Esophagus mucosa (tissue), 1 donor: ENCODE measurements at places on chromosomes 5 and 9. TPM values are rescaled to one million over a fixed set of nuclear protein-coding genes. Genes with fewer than 3 reads are reported as not detected.

DNA sequence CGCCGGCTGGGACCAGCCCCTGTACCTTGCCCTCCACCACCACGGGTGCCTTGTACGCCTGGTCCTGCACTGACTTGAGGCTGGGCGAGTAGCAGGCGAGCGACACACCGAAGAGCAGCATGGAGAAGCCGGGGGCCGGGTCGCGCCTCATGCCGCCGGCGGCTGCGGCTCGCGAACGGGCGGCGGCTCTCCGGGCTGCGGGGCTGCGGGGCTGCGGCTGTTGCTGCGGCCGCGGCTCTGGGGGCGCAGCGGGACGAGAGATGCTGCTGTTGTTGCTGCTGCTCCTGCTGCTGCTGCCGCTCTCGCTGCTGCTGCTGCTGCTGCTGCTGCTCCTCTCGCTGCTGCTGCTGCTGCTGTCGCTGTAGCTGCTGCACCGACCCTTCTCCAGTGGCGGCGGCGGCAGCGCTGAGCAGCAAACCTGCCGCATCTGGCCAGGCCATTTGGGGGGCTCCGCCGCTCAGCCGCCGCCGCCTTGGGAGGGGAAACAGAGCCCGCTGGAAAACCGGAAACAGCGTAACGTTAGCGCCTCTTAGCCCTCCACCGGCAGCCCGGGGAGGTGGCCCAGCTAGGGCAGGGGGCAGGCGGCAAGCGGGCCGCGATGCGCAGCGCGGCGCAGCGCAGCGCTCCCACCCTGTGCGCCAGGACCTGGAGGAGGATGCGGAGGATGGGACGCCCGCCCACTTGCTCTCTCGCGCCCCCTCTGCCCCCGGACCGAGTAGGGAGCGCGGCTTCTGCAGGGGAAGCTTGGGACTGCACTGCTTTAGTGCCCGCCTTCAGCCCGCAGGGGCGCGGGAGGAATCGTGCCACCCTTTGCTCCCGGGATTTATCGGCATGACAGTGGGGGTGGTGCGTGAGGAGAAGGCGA, at the start of gene NRG2:
Gene NRG2, minus strand, starts transcription at position 657 of the 865 bp plus-strand sequence.
- peak; percentile 69 for ATAC-seq

- ATAC-seq, result no peak
Measured at GRCh38 chr5:110973510-110973909, 98.0 kb upstream of the TSLP start.

- no peak for ATAC-seq
Measured at GRCh38 chr5:144085381-144085780, 85.1 kb downstream of the YIPF5 start.

Gene PAXX
- total RNA-seq, result 33.1 TPM

GRCh38 chr5:97355775-97356174, 172.7 kb upstream of the RIOK2 start:
- no peak for ATAC-seq

DNA sequence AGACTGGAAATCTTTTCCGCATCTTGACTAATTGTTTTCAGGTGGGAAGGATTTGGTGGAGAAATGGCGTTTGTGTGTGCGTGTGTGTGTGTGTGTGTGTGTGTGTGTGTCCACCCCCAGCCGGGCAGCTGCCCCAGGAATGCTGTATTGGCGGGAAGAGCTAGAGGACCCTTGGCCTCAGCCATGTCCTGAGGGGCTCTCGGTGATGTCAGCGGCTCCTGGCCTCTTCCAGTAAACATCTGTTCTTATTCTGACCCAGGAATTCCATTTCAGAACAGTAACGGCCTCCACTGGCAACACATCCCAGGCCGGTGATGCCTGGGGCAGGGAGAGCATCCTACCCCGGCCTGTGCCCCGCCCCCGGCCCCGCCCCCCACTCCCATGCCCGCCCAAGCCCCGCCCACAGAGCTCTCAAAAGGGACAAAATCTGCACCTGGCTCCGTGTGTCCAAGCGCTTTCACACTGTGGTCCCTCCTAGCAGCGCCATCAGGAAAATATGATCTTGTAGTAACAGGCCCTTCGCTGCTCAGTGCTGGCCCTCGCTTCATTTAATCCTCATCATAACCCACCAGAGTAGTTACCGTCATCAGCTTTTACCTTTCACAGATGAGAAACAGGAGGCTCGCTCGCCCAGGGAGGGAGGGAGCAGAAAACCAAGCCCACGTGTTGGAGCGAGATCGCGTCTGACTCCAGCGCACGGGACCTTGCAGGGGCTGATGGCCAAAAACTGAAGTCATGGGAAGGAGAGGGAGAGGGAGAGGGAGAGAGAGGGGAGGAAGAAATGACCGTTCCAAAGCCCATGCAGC, 18.9 kb downstream of the ADAMTS2 start:
- ATAC-seq, result no peak

Gene ARL15
- total RNA-seq, result 10.1 TPM

- ATAC-seq, result no peak
Measured at GRCh38 chr9:16217943-16218701, 652.3 kb downstream of the BNC2 start.

DNA sequence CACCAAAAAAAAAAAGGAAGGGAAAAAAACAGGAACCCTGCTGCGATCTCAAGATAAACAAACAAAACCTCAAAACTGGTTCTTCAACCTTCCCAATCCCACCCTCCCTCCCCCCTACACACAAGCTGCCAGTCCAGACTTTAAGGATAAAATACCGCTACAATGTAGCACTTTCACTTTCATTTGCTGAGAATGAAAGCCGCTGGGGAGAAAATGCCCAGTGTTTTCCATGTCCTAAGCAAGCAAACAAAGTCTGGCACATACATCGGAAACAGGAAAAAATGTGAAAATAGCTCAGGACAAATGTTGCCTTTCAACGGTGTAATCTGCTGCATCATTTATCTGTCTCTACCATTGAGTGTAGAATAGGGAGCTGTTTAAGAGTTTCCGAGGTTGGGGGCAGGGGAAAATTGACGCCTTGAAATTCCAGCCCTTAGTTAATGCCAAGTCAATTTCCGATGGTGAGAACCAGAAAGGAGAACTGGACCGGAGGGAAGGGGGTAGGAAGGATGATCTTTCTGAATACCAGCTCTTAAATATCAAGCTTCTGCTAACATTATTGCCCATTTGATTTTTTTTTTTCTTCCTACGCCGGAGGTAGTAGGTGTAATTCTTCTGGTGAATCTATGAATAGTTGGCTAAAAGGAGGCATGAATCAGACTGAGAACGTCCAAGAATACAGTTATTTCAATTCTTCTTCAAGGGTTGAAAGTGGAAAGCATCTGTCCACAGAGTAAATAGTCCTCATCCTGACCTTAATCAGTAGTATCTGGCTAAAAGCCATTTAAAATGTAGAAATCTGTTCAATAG, 1.2 kb upstream of the ADAMTS6 start:
- no peak for ATAC-seq

- ATAC-seq, result no peak
Measured at GRCh38 chr9:116274293-116274692, 120.7 kb downstream of the PAPPA start.

DNA sequence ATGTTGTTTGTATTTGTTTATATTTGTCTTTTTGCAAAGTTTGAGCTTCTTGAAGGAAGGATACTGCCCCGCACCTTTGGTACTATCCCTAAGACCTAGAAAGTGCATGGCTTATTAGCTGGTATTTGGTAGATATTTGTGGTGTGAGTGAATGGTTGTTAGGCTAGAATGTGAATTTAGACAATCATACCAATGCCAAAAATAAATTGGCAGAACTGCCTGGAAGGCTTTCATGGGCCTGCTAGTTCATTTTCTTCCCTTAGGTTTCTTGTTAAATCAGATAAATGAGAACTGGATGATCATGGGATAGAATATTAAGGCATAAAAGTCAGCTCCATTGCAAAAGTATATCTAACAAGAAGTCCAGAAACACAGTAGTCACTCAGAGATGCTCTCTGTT, 147.5 kb upstream of the TSLP start:
- no peak for ATAC-seq

Gene PROB1
- 1.9 TPM for total RNA-seq

Gene BTNL9
- total RNA-seq, result 2.5 TPM

- ATAC-seq, result peak; percentile 34
Measured at GRCh38 chr5:31944684-31945445, 229.3 kb downstream of the GOLPH3 start.

GRCh38 chr5:17361331-17361730, 136.7 kb upstream of the TAF11L2 start:
- ATAC-seq, result no peak

Gene MELK
- total RNA-seq, result 18.7 TPM

Gene CARTPT
- not detected for total RNA-seq

DNA sequence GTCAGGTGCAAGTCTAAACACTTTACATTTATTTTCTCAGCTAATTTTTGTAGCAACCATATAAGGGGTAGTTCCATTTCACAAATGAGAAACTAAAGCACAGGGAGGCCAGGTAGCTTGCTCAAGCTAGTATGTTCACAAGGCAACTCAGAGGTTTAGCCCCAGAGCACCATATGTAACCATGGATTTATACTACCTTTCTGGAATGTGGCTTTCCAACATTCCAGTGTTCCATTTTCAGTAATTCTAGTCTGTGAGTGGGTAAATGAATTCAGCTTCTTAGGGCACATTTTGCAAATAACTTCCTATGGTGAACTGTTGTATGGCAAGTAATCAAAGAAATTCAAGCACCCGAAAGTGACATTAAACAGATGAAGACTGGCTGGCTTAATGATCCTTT, 25.0 kb upstream of the CAST start:
- no peak for ATAC-seq

- ATAC-seq, result peak; percentile 39
Measured at GRCh38 chr5:177312649-177313181, 1.0 kb upstream of the MXD3 start.

Gene MEIKIN
- total RNA-seq, result not detected

Gene TAF11L10
- not detected for total RNA-seq

- ATAC-seq, result no peak
Measured at GRCh38 chr5:112283943-112284929, 134.8 kb downstream of the EPB41L4A start.

Gene TAS2R1
- not detected for total RNA-seq

Gene SOHLH1
- total RNA-seq, result not detected

Gene NUTM2F
- not detected for total RNA-seq

GRCh38 chr9:34158362-34158869, 20.4 kb upstream of the UBAP1 start:
- ATAC-seq, result peak; percentile 88

Gene SHOC1
- 0.56 TPM for total RNA-seq

DNA sequence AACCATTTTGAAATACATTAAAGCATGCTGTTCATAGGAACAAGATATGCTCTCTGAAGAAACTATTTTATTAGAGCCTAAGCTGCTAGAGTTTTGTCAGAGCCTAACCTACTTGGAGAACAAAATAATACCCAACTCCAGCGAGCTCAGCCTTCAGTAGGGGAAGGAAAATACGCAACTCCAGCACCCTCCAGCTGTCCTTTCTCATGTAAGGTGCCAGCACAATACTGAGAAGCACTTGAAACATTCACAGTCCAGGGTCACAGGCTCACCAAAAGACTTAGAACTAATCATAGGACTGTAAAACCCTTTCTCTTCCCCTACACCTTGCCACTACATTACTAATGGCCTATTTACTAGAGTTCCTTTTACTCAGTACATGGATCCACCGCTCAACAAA, 18.9 kb downstream of the DPYSL3 start:
- ATAC-seq, result no peak

DNA sequence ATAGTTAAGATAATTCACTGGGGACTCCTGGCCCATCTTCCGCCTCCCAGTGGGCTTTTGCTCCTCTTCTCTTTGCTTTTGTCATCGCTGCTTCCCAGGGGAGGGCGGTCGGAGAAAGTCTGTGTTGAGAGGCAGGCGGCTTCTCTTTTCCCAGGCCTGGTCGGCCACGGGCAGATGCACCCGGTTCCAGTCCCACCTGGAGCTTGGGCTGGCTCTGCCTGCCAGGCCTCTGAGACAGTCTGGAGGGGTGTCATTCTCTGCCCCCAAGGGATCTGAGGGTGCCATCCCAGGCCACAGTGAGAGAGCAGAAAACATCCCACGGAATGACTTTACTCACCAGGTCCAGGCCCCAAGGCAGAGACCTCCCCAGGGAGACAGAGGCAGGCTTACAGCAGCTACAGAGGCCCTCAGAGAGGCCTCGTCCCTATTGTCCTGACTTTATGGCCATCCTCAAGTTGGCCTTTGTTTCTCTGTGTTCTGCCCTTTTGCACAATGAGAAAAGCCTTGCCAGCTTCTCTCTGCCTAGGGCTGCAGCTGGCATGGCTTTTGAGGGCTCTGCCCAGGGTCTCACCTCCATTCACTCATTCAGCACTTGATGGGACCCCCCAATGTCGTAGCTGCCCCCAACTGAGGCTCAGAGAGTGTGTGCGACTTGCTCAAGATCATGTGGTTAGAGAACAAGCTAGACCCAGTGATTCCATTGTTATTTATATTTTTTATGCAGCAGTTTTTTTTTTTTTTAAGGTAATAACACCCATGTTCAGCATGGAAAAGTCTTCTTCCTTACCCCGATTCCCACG, 44.2 kb upstream of the BOD1 start:
- ATAC-seq, result no peak

DNA sequence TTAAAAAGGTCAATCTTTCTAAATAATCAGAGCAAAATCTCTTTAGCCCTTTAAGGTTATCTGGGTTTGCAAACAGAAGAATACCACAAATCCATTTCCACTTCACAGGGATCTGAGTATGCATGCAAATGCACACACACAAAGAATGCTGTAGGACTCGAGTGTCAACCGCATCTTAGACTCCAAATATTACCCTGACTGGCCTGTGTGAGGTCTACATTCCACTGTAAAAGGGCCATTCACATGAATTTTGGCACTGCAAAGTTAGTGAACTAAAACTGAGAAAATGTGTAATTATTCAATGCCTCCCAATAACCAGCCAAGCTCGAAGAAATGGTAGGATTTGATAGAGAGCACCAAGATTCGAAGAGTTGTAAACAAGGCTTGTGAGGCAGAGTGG, 199.9 kb downstream of the AGTPBP1 start:
- no peak for ATAC-seq

GRCh38 chr5:133423011-133423617, 189.2 kb downstream of the FSTL4 start:
- peak; percentile 50 for ATAC-seq

Gene TMEM252
- total RNA-seq, result not detected

Gene PCBD2
- total RNA-seq, result 16.1 TPM

DNA sequence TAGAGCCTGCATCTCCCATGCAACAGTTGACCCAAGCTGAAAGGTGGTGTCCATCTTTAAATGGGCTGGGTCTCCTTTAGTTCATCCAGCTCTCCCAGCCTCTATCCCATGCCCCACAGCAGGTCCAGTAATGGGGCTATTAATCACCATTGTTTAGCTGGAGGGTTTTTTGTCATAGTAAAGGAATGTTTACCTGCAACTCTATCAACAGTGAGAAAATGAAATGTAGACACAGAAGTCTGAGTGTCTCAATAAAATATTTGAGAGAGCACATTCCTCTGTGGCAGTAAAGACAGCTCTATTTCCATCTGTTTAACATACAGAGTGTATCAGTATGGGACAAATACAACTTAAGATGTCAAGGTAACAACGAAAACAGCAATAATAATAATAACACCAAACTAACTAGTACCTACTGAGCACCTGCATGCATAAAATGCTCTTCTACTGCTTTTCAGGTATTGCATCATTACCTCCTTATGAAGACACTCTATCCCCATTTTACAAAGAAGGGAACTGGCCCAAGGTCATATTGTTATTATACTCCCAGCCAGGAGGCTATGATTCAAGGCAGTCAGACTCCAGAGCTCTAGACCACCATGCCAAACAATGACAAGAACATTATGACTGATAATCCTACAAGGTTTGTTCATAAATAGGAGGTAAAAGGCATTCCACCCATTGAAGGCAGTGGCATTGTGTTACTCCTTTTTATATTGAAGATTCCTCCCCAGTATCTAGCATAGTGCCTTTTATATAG, 21.0 kb upstream of the C5orf58 start:
- no peak for ATAC-seq

GRCh38 chr5:77546-77945, 14.4 kb upstream of the PLEKHG4B start:
- no peak for ATAC-seq
